ENCODE measurements at places on chromosomes 6 and 20. TPM values are rescaled to one million over a fixed set of nuclear protein-coding genes. Genes with fewer than 3 reads are reported as not detected.

Gene LTB
- 1.6 TPM for total RNA-seq

Gene SLC22A7
- total RNA-seq, result not detected

GRCh38 chr20:63919130-63919529 is 24.2 kb downstream of the DNAJC5 start:
- peak; percentile 1 for DNase-seq

DNA sequence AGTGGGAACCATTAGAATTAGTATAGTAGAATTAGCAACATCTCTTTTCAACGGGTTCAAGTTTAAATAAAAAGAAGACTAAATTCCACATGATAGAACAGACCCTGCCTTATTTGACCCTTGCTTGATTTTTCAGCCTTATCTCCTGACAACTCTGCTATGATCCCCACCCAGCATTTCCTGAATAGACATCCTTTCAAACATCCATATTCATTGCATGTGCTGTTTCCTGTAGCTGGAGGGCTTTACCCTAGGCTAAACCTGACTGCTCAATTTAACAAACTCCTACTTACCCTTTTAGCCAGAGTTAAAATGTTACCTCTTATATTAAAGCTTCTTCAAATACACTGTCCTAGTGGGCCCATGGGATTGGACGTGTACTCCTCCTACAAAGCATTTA is 594.8 kb upstream of the ARID1B start:
- no peak for DNase-seq

- DNase-seq, result no peak
Measured at GRCh38 chr20:1207293-1207878, 4.1 kb downstream of the C20orf202 start.

GRCh38 chr6:42400061-42400760 is 51.5 kb downstream of the TRERF1 start:
- no peak for DNase-seq

- no peak for DNase-seq
Measured at GRCh38 chr6:150857062-150857944, 8.2 kb upstream of the MTHFD1L start.

Measured in Right ventricle myocardium inferior (tissue), 1 donor.